ENCODE measurements at places on chromosomes 11 and 22. TPM values are rescaled to one million over a fixed set of nuclear protein-coding genes. Genes with fewer than 3 reads are reported as not detected.

The RAB38 gene
- total RNA-seq: 0.94 TPM

DNA sequence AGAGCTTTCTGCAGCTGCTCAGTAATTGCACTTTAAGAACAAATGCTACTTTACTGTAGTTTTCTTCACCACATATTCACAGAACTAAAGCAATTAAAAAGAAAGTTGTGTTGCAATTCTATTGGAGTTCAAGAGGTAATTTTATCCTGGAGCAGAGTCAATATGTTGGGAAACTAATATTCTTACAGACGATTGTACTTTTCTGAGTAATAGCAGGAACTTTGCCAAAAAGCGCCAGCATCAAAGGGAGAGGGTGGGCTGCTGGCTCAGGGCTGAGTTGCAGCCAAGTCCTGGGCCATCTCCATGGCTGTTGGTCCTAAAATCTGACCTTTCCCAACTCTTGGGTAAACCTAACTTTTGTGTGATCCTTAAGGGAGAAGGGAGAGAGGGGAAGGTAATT is 73.6 kb upstream of the MYO18B start:
- H3K27ac ChIP-seq: no peak overlapping the region
- no peaks in the 10 kb centered on the region for H3K4me1 ChIP-seq
- no peak overlapping the region for H3K4me3 ChIP-seq
- no peak for DNase-seq
- H3K27me3 ChIP-seq: no peaks in the 10 kb centered on the region
- H3K36me3 ChIP-seq: no peaks in the 10 kb centered on the region

DNA sequence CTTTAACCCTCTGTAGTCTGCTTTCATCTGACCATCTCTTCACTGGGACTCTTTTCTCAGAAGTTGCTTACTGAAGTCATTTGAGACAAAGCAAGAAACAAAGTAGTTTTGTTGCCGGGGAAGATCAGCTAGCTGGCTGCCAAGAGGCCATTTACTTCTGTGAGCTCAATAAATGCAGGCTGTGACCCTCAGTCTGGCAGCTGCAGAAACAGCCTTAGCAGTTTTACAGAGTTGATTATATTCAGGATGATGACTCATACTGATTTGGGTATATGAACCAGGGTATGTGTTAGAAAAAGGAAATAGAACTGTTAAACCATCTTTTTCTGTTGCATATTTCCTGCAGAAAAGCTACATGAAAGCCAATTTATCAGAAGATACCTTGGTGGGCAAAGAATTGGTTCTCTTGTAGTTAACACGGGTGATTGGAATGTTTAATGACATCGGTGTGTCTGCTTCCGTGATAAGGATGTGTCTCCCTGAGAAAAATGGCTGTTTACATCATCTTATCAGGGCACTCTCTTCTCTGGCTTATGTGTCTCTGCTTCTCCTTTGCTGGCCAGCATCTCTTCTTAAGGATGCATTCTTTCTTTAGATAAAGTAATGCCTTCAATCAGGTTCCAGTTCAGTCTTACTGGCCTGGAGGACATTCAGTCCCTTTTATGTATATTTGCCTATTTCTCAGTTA is 18.5 kb downstream of the FIBIN start:
- peak overlapping the region; percentile 22 for H3K4me3 ChIP-seq
- H3K27me3 ChIP-seq: peaks cover 2% of the 10 kb centered on the region
- H3K4me1 ChIP-seq: peaks cover 39% of the 10 kb centered on the region
- peak overlapping the region; percentile 1 for H3K27ac ChIP-seq

- H3K36me3 ChIP-seq: peaks cover 12% of the 10 kb centered on the region
- DNase-seq: no peak
- peaks cover 3% of the 10 kb centered on the region for H3K27me3 ChIP-seq
- no peak overlapping the region for H3K4me3 ChIP-seq
Measured at GRCh38 chr22:19321757-19322156, 30.2 kb upstream of the CLTCL1 start.

The CHADL gene
- 0.63 TPM for total RNA-seq

DNA sequence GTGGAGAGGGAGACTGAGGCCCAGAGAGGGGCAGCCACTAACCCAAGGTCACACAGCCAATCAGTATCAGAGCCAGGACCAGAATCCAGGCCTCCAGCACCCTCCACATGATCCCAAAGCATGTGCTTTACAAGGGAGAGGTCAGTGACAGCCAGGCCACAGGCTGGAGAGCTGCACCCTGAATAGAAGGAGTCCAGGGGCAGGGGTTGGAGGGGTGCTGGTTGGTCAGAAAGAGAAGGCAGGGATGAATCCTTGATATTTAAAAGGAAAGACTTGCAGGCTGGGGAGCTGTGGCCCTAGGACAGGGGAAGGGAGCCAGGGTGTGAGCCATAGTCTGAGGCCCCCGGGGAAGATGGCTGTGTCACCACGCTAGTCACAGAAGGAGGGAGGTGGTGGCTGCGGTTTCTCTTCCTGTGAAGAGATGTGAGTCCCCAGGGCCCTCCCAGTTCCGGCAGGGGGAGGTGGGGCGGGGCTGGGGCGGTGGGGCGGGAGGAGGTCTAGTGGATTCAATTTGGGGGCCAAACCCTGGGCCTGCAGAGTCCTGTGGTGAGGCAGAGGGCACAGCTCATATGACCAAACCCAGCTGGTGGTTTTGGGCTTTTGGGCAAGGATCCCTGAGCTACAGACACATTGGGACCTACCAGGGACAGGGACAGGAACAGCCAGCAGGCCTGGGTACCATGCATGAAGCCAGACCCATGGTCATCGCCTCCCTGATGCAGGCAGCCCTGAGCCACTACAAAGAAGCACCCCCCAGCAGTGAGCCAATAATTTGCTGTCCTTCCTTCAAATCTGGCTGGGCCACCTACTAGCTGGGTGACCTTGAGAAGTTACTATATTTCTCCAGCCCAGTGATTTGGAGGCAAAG is 14.0 kb downstream of the RAC2 start:
- H3K4me3 ChIP-seq: peak overlapping the region; percentile 53
- peak overlapping the region; percentile 91 for H3K27ac ChIP-seq
- peak; percentile 66 for DNase-seq
- peaks cover 2% of the 10 kb centered on the region for H3K27me3 ChIP-seq
- H3K4me1 ChIP-seq: peaks cover 37% of the 10 kb centered on the region
- H3K36me3 ChIP-seq: no peaks in the 10 kb centered on the region

The THRSP gene
- not detected for total RNA-seq

DNA sequence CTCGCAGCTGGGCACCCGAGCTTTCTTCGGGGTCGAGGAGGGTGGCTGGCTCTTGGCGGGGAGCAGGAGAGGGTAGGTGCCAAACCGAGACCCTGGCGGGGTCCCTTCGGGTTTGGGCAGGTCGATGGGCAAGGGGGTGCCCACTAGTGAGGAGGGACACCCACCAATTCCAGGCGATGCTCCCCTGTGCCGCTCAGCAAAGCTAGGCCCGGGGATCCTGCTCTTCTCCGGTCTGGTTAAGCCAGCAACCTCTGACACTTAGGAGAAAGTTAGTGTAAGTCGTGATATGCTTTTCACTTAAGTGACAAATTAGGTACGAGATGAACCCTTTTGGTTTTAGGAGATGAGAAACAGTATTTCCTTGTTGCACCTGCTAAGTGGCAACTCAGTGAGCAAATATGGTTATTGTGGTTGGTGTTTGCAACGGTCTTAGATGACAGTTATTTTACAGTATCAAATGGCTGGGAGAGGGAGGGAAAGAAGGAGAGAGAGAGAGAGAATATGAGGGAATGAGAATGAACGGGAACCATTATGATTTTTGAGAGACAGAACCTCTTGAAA is 565 bp downstream of the NUCB2 start:
- peak; percentile 58 for DNase-seq
- peak overlapping the region; percentile 93 for H3K27ac ChIP-seq
- no peaks in the 10 kb centered on the region for H3K36me3 ChIP-seq
- H3K27me3 ChIP-seq: no peaks in the 10 kb centered on the region
- peaks cover 26% of the 10 kb centered on the region for H3K4me1 ChIP-seq

DNA sequence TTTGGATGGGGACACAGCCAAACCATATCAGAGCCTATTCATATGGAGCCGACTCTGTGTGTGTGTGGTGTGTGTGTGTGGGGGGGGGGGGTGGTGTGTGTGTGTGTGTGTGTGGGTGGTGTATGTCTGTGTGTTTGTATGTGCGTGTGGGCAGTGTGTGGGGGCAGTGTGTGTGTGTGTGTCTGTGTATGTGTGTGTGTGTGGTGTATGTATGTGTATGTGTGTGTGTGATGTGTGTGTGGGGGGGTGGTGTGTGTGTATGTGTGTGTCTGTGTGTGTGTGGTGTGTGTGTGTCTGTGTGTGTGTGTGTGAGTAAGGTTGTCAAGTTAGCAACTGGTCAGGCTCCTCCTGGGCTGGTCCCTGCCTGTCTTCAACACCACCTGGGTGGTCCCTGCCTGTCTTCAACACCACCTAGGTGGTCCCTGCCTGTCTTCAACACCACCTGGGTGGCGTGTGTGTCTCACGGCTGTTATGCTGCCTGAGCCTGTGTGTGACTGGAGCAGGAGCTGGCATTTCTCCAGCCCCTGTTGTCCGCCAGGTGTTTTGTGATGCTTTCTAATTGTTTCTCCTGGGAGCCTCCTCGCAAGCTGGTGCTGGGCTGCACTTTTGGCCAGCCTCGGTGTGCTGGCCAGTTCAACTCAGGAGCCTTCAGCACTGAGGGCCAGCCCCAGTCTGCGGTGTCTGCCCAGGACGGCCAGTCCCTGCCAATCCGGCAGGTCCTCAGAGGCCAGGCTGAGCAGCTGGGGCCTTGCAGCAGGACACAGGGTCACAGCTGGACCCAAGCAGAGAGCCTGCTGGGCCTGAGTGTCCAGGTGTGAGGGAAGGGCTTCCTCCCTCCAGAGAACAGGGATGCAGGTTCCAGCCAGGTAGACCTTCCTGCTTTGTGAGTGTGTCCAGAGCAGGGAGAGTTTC is 21.5 kb upstream of the PVALB start:
- H3K27ac ChIP-seq: no peak overlapping the region
- no peak overlapping the region for H3K4me3 ChIP-seq
- H3K4me1 ChIP-seq: peaks cover 10% of the 10 kb centered on the region
- H3K27me3 ChIP-seq: peaks cover 34% of the 10 kb centered on the region
- H3K36me3 ChIP-seq: peaks cover 7% of the 10 kb centered on the region
- DNase-seq: no peak

DNA sequence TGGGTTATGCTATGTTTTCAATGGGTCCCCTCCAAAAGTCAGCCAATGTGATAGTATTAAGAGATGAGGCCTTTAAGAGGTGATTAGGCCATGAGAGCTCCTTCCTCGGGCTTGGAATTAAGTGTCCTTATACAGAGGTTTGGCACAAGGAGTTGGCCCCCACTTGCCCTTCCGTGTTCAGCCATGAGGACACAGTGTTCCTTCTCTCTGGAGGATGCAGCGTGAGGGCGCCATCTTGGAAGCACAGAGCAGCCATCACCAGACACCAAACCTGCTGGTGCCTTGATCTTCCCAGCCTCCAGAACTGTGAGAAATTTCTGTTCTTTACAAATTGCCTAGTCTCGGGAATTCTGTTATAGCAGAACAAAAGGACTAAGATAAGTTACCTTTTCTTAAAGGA is 26.9 kb downstream of the POU2AF3 start:
- H3K4me1 ChIP-seq: peaks cover 19% of the 10 kb centered on the region
- H3K36me3 ChIP-seq: no peaks in the 10 kb centered on the region
- no peak overlapping the region for H3K4me3 ChIP-seq
- no peak overlapping the region for H3K27ac ChIP-seq

GRCh38 chr11:763549-764321 is 13.6 kb downstream of the GATD1 start:
- peaks cover 16% of the 10 kb centered on the region for H3K27me3 ChIP-seq
- DNase-seq: no peak
- peaks cover 17% of the 10 kb centered on the region for H3K4me1 ChIP-seq
- H3K27ac ChIP-seq: peak overlapping the region; percentile 73
- H3K36me3 ChIP-seq: peaks cover 8% of the 10 kb centered on the region
- no peak overlapping the region for H3K4me3 ChIP-seq

GRCh38 chr11:27158456-27159334 is 118.1 kb downstream of the BBOX1 start:
- H3K36me3 ChIP-seq: peaks cover 9% of the 10 kb centered on the region
- H3K27ac ChIP-seq: no peak overlapping the region
- H3K4me3 ChIP-seq: no peak overlapping the region
- peak; percentile 73 for DNase-seq
- peaks cover 1% of the 10 kb centered on the region for H3K27me3 ChIP-seq

DNA sequence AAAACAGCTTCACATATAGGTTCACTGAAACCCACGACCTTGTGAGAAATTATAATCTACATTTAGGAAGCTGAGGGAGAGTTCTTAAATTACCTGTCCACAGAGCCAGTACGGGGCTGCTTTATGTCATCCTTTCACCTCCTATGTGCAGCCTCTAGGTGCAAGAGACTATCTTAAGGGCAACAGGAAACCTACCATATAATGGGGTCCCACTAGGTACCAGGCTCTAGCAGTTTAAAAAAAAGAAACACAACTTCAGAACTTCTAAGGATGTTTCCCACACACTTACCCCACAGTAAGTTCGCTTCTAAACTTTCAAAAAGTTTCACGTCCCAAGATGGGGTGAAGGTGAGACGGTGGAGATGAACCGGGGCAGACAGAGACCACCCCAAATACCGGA is 573 bp downstream of the STK33 start:
- no peak overlapping the region for H3K27ac ChIP-seq
- peaks cover 4% of the 10 kb centered on the region for H3K4me1 ChIP-seq
- no peak for DNase-seq
- peaks cover 27% of the 10 kb centered on the region for H3K27me3 ChIP-seq
- H3K36me3 ChIP-seq: no peaks in the 10 kb centered on the region

The FBXO7 gene
- total RNA-seq: 65.7 TPM

DNA sequence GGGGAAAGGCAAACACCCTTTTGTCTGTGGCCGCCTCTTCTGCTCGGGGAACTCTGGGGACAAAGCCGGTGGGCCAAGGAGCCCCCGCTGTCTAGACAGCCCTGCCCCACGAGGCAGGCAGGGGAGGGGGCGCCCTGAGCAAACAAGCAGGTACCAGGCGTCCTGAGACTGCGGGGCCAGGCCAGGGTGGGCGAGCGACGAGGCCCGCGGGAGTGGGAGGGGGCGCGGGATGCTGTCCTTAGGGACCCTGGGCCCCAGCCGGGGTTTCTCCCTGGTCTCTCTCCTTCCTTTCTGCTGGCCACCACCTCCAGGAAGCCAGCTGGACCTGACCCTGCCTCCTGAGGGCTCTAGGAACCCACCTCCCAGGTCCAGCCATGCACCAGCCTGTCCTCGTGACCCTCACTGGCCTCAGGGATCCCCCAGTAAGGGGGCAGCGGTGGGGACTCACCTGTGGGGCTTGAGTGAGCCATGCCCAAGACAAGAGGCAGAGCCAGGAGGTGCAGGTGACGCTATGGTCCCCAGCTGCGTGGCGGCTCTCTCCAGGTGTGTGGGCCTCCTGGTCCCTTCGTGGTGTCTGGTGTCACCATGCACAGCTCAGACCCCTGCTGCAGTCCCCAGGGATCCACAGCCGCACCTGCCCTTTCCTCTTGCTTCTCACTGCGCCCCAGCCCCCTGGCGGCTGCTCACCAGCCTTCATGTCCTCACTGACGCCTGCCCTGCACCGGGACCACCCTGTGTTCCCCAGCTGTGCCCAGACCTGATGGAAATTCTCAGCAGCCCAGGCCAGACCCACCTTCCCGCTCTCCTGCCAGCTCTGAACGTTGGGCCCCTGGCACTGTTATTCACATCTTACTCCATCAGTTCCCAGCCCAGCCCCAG is 26.5 kb upstream of the MUC5AC start:
- DNase-seq: no peak
- H3K36me3 ChIP-seq: peaks cover 18% of the 10 kb centered on the region
- H3K4me1 ChIP-seq: no peaks in the 10 kb centered on the region

The ADM gene
- total RNA-seq: 226 TPM

Measured in HFFc6 (cell line).